ENCODE measurements at places on chromosomes 2 and 18.

- DNase-seq = no peak
Observed at GRCh38 chr18:10304853-10305252, 149.6 kb upstream of the APCDD1 start.

DNA sequence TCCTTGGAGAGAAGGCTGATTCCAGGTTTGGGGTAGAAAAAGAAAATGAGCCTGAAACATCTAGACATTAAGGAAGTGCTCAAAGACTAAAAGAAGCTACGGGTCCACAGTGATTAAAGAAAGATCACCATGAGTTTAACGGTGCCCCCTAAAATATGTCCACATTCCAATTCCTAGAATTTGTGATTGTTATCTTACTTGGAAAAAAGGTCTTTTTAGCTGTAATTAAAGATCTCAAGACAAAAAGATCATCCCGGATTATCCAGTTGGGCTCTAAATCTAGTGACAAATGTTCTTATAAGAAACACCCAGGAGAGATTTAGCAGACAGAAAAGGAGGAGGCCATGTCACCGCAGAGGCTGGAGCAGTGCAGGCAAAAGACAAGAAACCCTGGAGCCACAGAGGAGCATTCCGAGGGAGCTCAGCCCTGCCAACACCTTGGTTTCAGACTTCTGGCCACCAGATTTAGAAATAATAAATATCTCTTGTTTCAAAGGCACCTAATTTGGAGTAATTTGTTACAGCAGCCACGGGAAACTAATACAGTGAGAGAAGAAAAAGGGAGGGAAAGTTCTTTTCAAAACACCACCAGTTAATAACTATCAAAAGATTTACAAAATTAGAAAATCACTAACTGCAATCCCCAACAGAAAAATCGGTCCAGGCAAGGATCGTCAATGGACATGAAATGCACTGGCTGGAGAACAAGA is 8.5 kb downstream of the UXS1 start:
- DNase-seq = no peak

DNA sequence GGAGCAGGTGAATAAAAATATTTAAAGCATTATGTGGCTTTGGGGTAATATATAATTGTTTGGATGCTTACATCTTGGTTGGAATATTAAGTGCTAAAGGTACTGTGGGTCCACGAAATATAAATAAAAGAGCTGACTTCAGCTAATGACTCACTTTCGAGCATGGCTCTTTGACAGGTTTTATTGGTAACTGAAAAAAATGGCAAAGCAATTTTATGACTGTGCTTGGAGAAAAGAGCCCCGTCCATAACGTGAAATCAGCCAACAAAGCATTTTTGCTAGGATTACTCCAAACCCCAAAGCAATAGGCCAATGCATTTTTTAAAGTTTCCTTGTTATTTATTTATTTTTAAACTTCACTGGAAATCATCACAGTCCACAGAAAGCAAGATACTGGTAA is 397.2 kb upstream of the CDH19 start:
- DNase-seq = no peak

- DNase-seq = peak; percentile 6
Observed at GRCh38 chr18:5582849-5583681, 39.3 kb upstream of the EPB41L3 start.

DNA sequence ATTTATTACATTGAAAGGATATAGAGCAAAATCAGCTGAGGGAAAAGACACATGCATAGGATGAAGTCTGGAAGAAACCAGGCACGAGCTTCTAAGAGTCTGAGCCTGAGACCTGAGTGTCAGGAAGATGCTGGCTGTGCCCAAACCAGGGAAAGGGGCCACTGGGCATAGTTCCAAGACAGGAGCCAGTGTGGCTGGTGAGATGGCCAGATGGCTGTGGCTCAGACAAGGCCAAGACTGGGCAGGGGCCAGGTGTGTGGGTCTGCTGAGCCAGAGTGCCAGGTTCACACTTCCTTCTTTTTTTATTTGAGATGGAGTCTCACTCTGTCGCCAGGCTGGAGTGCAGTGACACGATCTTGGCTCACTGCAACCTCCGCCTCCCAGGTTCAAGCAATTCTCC is 95.5 kb upstream of the ATG16L1 start:
- DNase-seq = no peak

GRCh38 chr2:64819774-64820688 is 166.3 kb upstream of the SERTAD2 start:
- DNase-seq = peak; percentile 60

- DNase-seq = no peak
Observed at GRCh38 chr2:70748002-70748784, 19.8 kb downstream of the ADD2 start.

- DNase-seq = no peak
Observed at GRCh38 chr2:67792681-67793091, 270.1 kb downstream of the C1D start.

- DNase-seq = no peak
Observed at GRCh38 chr2:239370403-239370802, 30.4 kb downstream of the HDAC4 start.

DNA sequence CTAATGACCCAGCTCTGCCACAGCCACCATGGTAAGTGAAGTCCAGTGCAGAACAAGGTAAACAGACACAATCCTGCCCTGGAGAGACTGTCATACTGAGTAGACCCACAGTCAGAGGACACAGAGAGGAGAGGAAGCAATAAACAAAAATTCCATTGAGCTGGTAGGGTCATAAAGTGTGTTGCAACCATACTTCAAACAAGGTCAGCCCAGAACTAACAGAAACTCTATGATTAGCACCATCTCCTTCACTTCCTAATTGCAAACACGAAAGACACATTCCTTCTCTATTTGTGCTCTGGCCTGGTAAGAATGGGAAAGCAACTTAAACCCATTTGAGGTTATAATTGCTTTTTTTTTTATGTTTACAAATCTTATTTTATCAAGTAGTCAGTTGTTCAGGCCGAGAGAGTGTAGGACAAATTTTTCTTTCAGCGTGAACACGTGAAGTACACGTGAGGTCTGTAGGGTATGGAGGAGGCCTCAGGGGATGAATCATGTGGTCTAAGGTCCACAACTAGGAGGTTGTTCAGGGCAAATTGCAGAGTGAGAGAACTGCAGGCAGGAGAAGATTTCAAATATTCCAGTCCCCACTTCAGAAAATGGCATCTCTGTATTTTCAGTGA is 71.4 kb upstream of the GLS start:
- DNase-seq = no peak

DNA sequence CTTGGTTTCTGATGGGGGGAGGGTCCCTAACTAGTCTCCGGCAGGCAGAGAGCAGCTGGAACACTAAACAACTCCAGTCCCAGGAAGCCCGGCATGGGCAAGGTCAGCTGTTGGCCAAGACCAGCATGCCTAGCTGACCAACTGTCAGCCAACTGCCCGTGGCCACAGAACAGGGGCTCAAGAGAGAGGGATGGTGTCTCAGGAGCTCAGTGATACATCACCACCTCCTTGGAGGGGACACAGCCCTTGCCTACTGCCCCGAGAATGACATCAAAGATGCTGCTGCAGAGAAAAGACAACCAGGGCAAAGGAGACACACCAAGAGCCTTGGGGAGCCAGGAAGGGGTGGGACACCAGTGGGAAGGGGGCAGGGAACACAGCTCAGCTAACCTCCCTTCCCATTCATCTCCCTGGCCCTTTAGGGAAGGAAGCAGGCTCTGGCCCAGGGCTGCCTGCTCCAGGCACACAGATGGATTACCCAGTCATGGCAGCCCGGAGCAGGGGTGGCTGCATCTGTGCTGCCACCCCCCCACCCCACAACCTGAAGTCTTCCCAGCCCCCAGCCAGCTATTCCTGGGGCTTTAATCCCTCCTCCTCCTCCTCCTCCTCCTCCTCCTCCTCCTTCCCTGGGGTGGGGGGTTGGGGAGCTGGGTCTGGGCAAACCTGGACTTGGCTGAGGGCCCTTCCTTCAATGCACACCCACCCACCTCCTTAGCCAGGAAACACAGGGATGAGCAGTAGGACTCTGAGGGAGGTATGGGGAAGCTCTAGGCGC is 1.9 kb downstream of the BIN1 start:
- DNase-seq = no peak

DNA sequence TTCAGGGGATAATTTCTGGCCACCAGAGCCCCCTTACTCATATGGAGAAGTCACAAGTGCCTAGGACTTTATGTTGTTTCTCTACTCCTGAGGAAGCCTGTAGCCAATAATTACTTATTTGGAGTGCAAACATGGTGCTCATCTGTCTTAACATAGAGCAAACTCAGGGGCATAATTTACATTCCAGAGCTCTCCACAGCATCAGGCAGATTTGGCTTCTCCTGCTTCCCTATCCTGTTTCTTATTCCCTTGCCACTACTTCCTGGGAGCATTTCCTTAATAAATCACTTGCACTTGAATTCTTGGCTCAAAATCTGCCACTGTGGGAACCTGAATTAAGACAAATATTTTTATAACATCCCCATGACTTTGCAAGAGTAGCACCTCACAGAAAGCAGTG is 960.9 kb downstream of the SOCS6 start:
- DNase-seq = no peak

DNA sequence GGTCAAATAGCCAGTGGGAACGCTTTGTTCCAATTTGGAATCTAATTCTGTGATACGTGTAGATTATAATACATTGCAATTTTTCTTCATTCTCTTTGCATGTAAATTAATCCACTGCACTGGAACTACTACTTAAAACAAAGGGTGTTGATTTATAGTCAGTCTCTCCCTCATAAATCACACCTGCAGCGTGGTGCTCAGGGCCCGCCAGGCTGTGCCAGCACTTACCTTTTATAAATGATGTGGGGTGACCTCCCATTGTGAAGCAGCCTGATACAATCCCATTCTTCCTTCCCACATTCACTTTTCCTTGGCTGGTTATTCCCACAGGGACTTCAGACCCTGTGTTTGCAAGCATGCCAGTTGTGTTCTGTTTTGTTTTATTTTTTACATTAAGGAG is 302.3 kb upstream of the ID2 start:
- no peak for DNase-seq

GRCh38 chr18:34841891-34842290 is 131.8 kb downstream of the DTNA start:
- no peak for DNase-seq

Measured in CD4-positive, alpha-beta T cell treated with Interleukin-10 for 1 hour (primary cell).